ENCODE measurements at places on chromosomes 5 and 9.
A peak's percentile ranks its signal among the peaks of the same experiment; 100 is the strongest.

DNA sequence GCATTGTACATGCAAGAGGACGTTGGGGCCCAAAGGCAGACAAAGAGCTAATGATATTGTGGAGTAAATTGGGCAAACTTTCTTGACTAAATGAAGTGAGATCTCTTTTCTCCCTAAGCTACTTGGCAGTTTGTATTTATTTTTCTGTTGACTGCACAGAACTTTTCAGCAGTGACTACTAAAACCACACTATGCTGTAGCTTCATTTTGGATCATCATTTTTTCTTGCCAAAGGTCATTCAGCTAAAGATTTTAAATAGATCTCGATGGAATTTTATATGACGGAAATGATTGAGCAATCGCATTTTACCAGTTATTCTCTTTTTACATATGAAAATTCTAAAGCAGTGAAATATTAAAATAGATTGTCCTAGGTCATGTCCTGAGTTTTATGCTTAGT, 286.1 kb upstream of the ACTBL2 start:
- no peak for DNase-seq

DNA sequence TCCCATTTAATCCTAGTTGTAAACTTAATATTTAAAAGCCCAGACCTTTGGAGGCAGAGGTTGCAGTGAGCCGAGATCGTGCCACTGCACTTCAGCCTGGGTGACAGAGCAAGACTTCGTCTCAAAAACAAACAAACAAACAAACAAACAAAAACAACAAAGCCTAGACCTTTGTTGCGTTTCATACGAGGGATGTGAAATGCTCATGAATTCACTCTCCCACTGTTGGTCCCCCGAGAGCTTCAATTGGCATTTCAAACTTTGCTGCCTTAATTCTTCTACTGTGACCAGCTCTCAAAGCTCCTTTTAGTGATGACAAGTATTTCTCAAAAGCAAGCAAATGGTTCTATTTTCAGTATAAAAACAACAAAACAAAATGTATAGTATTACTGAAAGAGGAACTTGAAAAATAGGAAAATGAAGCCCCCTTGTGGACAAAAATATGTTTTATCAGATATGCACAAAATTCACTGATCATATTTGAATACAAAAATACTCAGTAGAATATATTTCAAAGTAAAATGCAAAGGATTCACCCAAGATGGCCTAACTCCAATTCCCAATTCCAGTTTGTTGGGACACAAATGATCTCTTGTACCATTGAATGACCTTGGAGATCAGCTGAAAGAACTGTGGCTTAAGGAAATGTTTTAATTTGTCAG, 140.4 kb downstream of the ESM1 start:
- DNase-seq = no peak

- no peak for DNase-seq
These were observed 80.3 kb downstream of the CDH6 start for GRCh38 chr5:31273631-31274378.

GRCh38 chr9:136079916-136080246, 15.2 kb downstream of the NACC2 start:
- no peak for DNase-seq

- no peak for DNase-seq
These were observed 233.8 kb upstream of the TMEM161B start for GRCh38 chr5:88502179-88503040.

DNA sequence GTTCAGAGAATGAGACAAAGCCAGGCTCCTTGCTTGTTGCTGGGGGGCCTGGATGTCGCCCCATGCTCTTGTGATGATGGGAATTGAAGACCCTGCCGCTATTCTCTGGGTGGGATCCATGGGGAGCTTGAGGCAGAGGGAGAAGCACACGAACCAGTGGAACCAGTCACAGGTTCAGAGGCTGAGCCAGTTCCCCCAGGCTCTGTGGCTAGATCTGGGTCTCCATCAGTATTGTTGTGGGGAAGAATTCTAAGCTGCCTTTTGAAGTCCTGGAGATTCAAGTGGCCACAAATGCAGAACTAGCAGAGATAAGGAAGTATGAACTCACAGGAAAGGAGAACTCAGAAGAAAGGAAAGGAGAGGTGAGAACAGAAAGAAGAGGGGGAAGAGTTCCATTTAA, 219.4 kb downstream of the MSX2 start:
- no peak for DNase-seq

DNA sequence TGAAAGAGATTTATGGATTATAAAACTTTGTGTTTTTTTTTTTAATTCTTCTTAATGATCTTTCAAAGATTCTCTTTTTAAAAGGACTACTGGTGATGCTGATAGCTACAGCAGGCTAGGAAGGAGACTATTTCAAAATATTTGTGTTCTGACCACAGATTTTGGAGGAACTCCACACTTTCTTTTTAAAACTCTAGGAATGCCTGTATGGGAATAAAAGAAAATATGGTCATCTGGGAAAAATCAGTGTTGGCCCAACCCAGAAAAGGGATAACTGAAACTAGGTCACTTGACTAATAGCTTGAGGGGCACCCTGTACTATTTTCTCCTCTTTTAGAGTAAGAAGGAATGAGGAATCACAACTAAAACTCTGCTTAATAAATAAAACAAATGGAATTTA, 97.6 kb upstream of the ADAMTS19 start:
- DNase-seq = no peak

- no peak for DNase-seq
These were observed 34.0 kb downstream of the GAPVD1 start for GRCh38 chr9:125295657-125296056.

- DNase-seq = no peak
These were observed 35.2 kb upstream of the SLC36A2 start for GRCh38 chr5:151382576-151382975.

DNA sequence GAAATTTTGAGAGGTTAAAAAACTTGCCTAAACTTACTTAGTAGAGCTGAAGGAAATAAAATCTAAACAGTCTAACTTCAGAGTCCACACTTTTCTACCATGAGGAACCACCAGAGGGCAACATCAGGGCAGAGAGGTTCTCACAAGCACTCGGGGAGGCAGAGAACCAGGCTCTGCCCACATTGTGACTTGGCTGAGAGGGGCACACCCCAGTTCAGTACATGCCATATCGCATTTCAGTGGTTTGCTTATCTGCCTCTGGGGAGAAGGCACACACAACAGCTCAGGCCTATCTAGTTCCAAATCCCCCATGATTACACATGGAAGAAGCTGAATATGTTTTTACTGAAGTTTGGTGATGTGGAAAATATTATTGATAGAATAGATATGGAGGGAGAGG, 49.2 kb downstream of the EQTN start:
- no peak for DNase-seq

DNA sequence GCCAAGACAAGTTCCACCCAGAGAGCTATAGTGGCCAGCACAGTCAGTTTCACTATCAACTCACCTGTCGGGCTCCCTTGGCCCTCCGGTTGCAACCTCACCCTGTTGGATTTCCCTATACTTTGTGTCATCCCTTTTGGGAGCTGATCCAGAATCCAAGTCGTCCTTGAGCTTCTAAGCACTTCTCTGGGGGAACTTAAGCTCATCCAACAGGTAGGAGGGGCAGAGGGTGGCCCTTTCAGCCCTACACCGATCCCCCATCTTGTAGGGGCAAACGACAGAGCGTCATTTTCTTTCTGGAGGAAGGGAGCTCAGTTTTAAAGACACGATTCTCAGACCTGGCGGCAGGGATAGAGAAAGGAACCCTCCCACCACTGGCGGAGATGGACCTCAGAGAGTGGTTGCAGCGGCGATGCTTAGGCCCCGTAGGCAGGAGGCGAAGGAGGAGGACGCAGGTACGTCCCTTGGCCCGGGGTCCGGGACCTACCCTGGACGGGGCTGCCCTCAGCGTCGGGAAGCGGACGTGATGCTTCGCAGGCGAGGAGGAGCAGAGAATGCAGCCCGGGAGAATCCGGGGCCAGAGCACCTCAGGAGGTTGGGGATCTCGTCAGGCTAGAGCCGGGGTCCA, 519 bp downstream of the ZER1 start:
- DNase-seq = no peak

- no peak for DNase-seq
These were observed 38.2 kb downstream of the HAVCR1 start for GRCh38 chr5:157020511-157021222.

DNA sequence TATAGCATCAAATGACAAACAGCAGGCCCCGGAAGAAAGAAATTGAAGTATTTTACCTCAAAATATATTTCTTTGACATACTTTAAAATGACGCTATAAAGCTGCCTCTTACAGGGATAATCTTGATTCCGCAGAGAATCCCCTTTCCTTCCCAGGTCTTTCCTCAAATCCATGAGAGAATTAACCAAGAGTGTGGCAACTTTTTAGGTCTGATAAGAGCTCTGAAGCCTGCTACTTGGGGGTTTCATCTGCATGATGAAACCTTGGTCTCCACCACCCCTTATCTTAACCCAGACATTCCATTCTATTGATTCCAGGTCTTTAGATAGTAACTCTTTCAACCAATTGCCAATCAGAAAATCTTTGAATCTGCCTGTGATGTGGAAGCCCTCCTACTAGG, 173.8 kb downstream of the CEMIP2 start:
- no peak for DNase-seq

DNA sequence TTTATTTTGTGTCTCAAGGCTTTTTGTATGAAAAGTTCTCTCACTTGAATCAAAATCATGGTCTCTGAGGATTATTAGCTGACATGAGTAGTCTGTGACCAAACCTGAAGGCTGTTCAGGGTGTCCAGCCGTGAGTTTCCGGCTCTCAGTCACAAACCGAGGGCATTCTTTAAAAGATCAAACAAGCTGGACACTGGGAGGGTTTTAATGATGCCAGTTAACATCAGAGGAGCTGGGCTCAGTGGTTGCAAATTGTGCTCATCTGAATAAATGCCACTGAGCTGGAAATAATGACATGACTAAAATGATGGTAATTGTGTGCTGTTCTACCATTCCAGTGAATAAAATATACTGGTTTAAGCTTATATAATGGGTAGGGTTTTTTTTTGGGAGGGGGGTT, 153.1 kb downstream of the FOCAD start:
- no peak for DNase-seq

- DNase-seq = no peak
These were observed 133.1 kb upstream of the MAP1B start for GRCh38 chr5:71974165-71974564.

- DNase-seq = peak; percentile 83
These were observed 134.8 kb downstream of the TMEM174 start for GRCh38 chr5:73307645-73308355.

- no peak for DNase-seq
These were observed 143.6 kb downstream of the BOD1 start for GRCh38 chr5:173472784-173473278.
